Substantia nigra (tissue), 51 donors: ENCODE measurements at places on chromosomes 6 and 20.

DNA sequence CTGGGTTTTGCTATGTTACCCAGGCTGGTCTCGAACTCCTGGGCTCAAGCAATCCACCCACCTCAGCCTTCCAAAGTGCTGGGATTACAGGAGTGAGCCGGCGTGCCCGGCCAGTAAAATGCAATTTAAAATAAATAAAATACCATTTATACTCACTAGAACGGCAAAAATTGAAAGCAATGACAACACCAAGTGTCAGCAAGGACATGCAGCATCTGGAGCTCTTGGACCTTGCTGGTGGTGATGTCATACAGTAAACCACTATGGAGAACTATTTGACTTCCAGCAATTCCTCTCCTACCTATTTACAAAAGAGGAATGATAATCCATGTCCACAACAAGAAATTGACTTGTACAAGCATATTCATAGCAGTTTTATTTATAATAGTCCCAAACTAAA, 105.7 kb upstream of the PHACTR1 start:
- DNase-seq: no peak

DNA sequence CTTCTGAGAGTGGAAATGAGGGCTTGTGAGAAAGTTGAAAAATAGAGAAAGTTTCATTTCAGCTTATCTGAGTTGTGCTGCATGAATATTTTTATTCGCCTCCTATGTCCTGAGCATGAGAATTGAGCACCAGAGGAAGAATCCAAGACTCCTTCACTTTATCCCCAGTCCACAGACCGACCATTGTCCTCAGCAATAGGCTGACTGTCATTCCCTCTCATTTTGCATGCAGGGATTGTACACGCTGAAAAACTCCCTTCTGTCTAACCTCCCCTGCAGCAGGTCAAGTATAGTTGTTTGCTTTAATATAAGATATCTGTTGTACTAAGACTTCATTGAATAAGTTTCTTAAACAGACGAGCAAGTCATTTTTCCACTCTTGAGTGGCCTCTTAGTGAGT, 437.6 kb downstream of the PRKN start:
- DNase-seq: no peak

- no peak for DNase-seq
Observed at GRCh38 chr6:71558974-71559373, 270.4 kb downstream of the OGFRL1 start.

DNA sequence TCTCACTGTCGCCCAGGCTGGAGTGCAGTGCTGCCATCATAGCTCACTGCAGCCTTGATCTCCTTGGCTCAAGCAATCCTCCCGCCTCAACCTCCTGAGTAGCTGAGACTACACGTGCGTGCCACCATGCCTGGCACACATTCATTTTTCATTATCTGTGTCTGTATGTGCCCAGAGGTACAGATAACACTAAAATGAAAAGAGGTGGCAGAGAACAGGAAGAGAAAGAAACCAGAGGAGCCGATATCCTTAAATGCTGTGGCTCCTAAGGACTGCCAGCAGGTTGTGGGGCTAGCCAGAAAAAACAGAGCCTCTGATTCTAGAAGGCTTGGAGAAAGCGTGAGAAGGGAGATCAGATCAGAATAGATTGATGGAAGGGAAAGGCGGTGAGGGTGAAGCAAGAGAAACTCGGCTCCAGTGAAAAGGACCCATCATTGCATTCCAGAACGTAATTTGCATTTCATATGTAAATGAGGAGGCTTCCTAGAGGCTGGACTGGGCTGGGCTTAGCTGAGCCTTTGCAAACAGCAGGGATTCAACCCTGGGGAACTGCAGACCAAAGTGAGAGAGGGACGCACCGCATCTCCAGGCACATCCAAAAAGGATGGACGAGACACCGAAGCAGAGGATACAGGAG, 64.2 kb downstream of the GCNT2 start:
- no peak for DNase-seq

DNA sequence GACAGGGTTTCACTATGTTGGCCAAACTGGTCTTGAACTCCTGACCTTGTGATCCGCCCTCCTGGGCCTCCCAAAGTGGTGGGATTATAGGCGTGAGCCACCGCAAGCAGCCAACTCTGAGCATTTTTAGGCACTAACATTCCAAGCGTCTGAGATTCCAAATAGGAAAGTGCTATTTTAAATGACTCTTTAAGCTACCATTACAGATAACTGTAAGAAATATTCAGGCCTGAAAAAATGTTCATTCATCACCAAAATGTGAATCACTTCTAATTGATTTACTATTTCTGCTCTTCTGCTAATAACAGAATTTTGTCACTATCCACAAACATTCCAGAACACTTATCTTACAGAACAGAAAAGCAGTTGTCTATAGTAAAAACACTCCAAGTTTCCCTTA, 106.5 kb downstream of the BACH2 start:
- no peak for DNase-seq

DNA sequence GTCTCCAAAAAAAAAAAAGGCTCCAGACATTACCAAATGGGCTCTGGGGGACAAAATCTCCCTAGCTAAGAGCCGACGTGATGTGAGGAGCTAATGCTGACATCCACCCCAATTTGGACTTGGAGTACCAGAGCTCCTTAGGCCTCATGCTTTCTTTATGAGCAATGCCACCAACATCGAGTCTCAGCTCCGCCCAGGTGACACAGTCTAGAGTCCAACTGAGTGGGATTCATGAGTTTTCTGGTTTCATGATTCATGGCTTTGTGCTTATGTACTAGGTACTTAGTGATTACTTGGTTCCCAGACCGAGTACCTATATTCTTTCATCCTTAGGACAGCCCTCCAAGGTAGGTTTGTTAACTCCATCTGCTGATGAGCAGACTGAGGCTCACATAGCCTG, 4.4 kb downstream of the ANKRD60 start:
- DNase-seq: no peak

DNA sequence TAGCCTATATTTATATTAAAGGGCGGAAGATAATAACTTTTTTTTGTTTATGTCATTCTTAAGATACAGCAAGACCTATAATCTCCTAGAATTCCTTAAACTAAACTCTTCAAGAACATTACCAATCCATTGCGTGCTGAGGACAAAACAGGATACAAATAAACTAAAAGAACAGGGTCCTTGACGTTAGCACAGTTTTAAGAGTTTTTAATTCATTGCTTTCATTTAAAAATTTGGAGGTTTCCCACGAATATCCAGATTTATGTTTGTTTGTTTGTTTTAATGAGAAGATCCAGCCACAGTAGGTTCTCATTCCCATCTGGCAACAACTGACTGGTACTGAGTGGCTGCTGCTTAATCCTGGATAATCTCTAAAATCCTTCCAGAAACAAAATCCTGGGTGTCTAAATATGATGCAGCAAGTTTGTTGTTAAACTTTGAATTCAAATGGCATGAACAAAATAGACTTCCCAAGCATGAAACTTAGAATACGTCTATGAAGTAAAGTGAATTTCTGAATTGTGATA, 153.7 kb downstream of the HACE1 start:
- DNase-seq: no peak

- no peak for DNase-seq
Observed at GRCh38 chr6:19892260-19892659, 55.1 kb downstream of the ID4 start.

DNA sequence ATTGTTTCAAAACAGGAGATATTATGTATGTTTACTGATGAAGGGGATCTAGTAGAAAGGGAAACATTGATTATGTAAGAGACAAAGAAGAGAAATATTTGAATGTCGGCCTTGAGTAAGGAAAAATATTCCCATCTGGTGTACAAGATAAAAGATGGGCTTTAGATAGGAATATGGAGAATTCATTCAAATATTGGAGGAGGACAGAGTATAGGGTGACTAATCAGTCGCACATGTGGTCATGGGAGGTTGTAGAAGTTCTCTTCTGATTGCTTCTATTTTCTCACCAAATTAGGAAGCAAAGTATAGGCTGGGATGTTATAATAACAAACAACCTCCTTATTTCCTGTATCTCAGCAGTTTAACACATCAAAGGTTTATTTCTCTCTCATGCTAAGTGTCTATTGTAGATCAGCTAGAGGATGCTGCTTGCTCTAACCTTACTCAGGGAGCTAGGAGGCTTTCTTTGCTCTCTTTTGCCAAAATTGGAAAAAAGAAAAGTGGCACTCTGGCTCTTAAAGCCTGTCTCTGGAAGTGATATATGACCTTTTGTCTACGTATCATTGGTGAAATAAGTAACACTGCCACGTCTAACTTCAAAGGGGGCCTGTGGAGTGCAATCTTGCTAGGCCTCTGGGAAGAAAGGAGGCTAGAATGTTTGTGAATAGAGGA, 1.2 kb upstream of the HDDC2 start:
- DNase-seq: no peak

DNA sequence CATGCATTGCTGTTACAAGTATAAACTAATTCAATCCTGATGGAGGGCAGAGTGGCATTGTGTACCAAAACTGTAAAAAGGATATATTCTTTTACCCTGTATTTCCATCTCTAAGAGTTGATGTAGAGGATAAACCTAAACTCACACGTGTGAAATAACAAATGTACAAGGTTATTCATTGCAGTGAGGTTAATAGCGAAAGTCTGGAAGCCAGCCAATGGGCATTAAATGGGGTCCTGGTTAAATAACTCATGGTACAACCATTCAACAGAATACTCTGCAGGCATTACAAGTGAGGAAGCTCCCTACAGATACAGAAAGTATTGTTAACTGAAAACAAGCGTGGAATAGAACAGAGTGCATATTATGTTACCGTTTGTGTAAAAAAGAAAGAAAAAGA, 56.9 kb downstream of the BCAS1 start:
- DNase-seq: no peak

- DNase-seq: no peak
Observed at GRCh38 chr6:16982807-16983206, 119.0 kb upstream of the STMND1 start.
